ENCODE measurements at places on chromosomes 4 and X. TPM values are rescaled to one million over a fixed set of nuclear protein-coding genes. Genes with fewer than 3 reads are reported as not detected.

DNA sequence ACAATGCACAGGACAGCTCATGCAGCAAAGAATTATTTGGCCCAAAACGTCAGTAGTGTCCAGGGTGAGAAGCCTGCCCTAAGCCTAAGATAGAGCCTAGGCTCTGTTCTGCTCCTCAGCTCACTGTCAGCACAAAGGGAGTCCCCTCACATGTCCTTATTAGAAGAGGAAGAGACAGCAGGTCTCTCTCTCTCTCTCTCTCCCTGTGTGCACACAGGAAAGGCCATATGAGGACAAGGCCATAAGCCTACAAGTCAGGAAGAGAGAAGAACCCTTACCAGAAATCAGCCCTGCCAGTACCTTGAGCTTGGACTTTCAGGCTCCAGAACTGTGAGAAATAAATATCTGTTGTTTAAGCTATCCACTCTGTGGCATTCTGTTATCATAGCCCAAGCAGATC, 20.4 kb downstream of the FAM184B start:
- H3K4me3 ChIP-seq: no peak overlapping the region
- no peaks in the 10 kb centered on the region for H3K27me3 ChIP-seq
- no peaks in the 10 kb centered on the region for H3K4me1 ChIP-seq
- DNase-seq: no peak
- no peaks in the 10 kb centered on the region for H3K36me3 ChIP-seq

The MGAT4D gene
- not detected for total RNA-seq

DNA sequence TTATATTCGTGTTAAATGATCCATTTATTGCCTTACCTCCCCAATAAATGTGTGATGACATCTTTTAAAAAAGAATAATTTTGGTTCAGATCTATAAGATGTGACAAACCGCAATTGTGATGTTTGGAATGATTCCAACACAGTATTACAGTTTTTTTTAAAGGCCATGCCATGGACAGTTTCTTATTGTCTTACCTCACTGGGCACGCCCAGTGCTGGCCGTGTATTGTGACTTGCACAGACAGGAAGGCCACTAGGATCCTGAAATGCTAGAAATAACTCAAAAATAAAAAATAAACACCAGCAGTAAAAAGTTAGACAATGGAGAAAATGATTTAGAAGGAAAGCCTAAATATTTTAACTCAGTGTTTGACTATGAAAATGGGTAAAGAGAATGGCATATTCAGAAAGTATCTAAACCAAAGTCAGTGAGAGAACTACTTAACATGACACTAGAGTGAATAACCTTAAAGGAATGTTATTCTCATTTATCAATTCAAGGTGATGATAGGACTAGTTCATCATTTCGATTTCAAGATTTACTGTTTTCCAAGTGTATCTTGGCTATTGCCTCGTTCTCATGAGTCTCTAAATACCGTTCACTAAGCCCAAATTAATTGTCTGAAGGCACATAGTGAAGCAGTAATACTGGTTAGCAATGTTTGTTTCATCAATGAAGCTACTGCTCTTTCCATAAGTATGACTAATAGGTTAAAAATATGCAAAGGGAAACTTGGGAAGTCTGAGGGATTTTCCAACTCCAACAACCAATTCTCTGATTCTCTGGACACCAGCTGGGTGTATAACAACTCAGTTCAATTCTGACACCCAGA, 46.1 kb upstream of the VEGFC start:
- no peaks in the 10 kb centered on the region for H3K4me1 ChIP-seq
- H3K27ac ChIP-seq: no peak overlapping the region
- DNase-seq: no peak
- H3K4me3 ChIP-seq: no peak overlapping the region

The SOX3 gene
- not detected for total RNA-seq

DNA sequence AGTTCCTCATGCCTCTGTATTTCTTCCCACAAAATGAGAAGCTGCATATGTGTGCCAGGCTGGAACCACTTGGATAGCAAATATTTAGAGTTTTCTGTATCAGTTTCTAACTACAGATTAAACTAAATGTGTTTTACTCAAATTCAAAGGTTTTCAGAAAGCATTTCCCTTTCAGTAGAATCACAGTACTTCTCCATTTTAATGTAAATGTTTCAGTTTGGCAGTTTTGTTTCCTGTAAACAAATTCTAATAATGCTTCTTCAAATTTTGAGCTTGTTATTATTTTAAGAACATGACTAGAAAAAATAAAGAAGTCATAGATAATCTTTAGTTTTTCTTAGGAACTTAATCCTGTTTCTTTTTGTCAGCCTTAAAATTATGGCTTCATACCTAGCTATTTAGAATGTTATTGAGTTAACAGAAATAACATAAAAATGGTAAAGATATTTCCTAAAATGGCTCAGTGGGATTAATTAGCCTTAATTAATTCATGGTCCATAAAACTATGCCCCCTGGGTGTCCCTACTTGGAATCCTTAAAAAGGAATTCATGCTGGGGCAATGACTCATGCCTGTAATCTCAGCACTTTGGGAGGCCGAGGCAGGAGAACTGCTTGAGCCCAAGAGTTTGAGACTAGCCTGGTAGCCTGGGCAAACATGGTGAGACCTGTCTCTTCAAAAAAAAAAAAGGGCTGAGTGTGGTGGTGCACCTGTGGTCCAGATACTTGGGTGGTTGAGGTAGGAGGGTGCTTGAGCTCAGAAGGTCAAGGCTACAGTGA, 83.8 kb upstream of the GPR34 start:
- H3K27ac ChIP-seq: no peak overlapping the region
- H3K4me3 ChIP-seq: no peak overlapping the region
- no peaks in the 10 kb centered on the region for H3K27me3 ChIP-seq
- DNase-seq: no peak
- no peaks in the 10 kb centered on the region for H3K4me1 ChIP-seq

- H3K36me3 ChIP-seq: no peaks in the 10 kb centered on the region
- H3K27ac ChIP-seq: no peak overlapping the region
- H3K27me3 ChIP-seq: no peaks in the 10 kb centered on the region
These were observed 168.0 kb downstream of the SOWAHB start for GRCh38 chr4:76729980-76730379.

DNA sequence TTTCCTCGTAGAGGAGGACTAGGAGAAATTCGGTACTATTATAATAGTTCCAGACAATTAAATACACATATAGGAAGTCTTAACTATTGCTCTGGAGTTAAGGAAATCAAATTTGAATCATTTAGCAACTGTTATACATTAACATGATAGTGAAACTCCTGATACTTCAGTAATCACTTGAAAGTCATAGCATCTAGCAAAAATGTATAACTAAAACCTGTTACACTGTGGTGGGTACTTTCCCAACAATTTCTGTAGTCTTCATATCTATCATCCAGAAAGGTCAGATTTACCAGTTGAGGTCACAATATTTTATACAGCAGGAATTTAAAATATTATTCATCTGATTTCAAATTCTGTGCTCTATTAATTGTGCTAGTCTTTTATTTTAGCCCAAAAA, 669.6 kb upstream of the PCDH10 start:
- H3K4me1 ChIP-seq: no peaks in the 10 kb centered on the region
- no peaks in the 10 kb centered on the region for H3K27me3 ChIP-seq
- H3K36me3 ChIP-seq: no peaks in the 10 kb centered on the region
- DNase-seq: no peak
- no peak overlapping the region for H3K27ac ChIP-seq
- H3K4me3 ChIP-seq: no peak overlapping the region

The MSANTD1 gene
- total RNA-seq: 1.4 TPM

DNA sequence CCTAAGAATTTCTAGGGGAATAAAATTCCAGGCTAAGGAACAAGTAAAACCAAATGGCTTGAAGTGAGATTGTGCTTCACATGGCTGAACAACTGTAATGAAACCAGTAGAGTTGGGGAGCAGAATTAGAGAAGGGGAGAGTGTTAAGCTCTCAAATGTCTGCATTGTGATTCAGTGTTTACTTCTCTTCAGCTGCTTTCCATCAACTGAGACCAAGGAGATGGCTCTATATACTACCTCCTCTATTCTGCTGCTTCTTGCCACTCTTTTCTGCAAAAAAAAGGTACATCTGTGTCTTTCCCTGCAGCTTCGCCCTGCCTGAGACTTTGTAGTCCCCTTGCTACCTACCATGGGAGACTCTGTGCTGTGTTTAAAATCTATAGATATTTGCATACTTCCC, 73.5 kb downstream of the WDFY3 start:
- no peak overlapping the region for H3K27ac ChIP-seq
- H3K27me3 ChIP-seq: no peaks in the 10 kb centered on the region
- no peak overlapping the region for H3K4me3 ChIP-seq
- H3K36me3 ChIP-seq: peaks cover 19% of the 10 kb centered on the region
- DNase-seq: no peak

The GAGE1 gene
- not detected for total RNA-seq

The HPGDS gene
- 4.8 TPM for total RNA-seq

The ATOH1 gene
- not detected for total RNA-seq

The DDX60 gene
- 28.0 TPM for total RNA-seq

DNA sequence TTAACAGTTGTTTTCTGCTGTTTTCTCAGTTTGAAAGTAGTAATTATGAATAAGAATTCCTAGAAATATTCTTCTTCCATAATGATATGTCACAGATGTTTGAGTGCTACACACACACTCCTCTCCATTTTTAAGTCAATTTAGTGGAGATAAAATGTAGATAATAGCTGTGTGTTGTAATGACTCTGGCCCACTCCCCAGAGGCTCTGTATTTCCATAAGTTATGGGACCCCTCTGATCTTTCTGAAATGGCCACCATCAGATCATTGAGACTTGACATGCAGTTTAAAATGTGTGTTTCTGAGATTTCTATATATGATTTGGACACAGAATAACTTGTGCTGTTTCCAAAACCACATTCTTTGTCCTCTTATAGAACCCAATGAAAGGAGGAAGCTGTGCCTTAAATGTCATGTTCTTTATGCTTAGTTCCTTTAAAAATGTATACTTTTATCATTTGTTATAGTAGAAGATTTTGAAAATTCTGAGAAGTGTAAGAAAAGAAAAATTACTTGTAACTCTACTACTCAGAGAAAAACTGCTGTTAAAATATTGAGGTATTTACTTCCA, 46.4 kb downstream of the GAB1 start:
- H3K36me3 ChIP-seq: no peaks in the 10 kb centered on the region
- H3K4me1 ChIP-seq: peaks cover 55% of the 10 kb centered on the region
- no peaks in the 10 kb centered on the region for H3K27me3 ChIP-seq
- peak overlapping the region; percentile 63 for H3K27ac ChIP-seq
- no peak overlapping the region for H3K4me3 ChIP-seq
- DNase-seq: no peak

DNA sequence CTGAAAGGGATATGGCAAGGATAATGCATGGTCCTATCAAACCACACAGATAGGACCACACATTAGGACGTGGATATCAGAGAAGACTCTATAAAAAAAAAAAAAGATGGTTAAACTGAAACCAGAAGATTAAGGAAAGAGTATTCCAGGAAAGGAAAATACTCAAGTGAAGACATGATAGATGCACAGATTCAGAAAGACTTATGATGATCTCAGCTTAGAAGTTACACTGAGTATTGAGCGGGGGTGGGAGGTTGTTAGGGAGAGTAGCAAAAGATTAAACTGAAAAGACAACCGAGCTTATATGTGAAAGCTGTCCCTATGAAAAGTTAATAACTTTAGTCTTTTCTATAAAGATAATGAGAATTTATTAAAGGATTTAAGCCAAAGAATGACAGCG, 211.0 kb upstream of the EMCN start:
- H3K27me3 ChIP-seq: no peaks in the 10 kb centered on the region
- no peak overlapping the region for H3K27ac ChIP-seq
- no peaks in the 10 kb centered on the region for H3K4me1 ChIP-seq
- no peaks in the 10 kb centered on the region for H3K36me3 ChIP-seq
- H3K4me3 ChIP-seq: no peak overlapping the region

GRCh38 chr4:73823760-73824159, 12.7 kb upstream of the CXCL6 start:
- no peak overlapping the region for H3K27ac ChIP-seq
- no peak for DNase-seq
- no peaks in the 10 kb centered on the region for H3K4me1 ChIP-seq
- H3K4me3 ChIP-seq: no peak overlapping the region
- no peaks in the 10 kb centered on the region for H3K36me3 ChIP-seq

DNA sequence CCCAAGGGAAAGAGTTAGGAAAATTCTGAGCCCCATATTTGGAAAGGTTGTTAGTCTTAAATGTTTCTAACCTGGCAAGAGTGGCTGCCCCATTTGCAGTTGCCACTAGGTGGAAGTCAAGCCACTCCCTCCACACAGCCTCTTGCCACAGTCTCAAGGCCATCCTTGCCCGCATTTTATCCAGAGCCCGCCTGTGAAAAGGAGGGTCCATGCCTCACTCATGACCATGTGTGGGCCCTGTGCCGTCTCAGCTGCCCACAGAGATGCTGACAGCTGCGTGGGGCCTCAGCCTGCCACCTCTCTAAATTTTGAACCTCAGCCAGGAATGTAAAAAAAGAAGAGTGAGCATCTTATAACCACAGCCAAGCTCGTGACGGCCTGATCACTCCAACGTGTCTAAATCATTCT, 201.5 kb upstream of the FAM241A start:
- H3K4me3 ChIP-seq: no peak overlapping the region
- H3K4me1 ChIP-seq: no peaks in the 10 kb centered on the region
- peak; percentile 4 for DNase-seq
- no peak overlapping the region for H3K27ac ChIP-seq
- H3K36me3 ChIP-seq: no peaks in the 10 kb centered on the region

The BEX1 gene
- total RNA-seq: 0.65 TPM

The RTL3 gene
- total RNA-seq: not detected

The TRMT10A gene
- 5.1 TPM for total RNA-seq

The UGT2A1 gene
- not detected for total RNA-seq

The CCKAR gene
- not detected for total RNA-seq

DNA sequence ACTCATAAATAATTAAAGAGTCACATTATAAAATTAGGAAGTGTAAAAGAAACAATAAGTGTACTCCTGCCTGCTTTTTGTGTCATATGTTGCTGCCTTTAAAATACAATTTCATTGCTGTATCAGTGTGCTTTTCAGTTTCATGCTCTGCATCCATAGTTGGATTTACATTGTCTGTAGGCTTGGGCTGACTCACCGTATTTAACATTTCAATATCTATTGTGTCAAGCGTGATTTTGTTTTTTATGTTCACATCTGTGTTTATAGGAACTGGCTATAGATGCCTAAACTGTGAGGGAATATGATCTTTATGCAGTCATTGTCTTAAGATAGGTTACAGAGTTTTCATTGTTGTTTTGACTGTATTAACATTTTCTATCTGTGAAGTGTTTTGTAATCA, 18.1 kb downstream of the CCSER1 start:
- H3K4me1 ChIP-seq: no peaks in the 10 kb centered on the region
- no peaks in the 10 kb centered on the region for H3K36me3 ChIP-seq
- H3K27me3 ChIP-seq: no peaks in the 10 kb centered on the region
- H3K27ac ChIP-seq: no peak overlapping the region
- H3K4me3 ChIP-seq: no peak overlapping the region

The TEC gene
- 4.5 TPM for total RNA-seq

The NAAA gene
- 25.1 TPM for total RNA-seq

The RNF212 gene
- 7.2 TPM for total RNA-seq

DNA sequence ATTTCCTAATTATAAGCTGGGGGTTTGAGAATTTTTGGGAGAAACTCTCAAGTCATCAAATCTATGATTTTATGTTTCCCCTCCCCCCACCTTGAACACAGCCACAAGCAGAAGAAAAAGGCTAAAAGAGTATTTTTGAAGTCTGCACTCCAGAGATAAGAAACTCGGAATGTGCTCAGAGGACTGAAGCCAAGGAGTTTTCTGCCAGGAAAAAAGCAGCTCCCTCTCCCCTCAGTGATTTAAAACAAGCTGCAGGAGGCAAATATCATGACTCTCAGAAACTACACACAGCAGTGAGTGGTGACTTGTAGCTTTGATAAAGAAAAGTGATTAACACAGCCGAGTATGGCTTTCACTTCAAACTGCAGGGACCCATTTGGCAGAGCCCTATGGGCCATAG, 800.2 kb upstream of the FTHL17 start:
- no peak for DNase-seq
- H3K27ac ChIP-seq: no peak overlapping the region
- no peaks in the 10 kb centered on the region for H3K4me1 ChIP-seq
- H3K4me3 ChIP-seq: no peak overlapping the region
